Putamen (tissue), 1 donor: ENCODE measurements at places on chromosomes 4 and X.

- no peak for DNase-seq
These were observed 169.3 kb downstream of the PPARGC1A start for GRCh38 chr4:23720556-23720955.

DNA sequence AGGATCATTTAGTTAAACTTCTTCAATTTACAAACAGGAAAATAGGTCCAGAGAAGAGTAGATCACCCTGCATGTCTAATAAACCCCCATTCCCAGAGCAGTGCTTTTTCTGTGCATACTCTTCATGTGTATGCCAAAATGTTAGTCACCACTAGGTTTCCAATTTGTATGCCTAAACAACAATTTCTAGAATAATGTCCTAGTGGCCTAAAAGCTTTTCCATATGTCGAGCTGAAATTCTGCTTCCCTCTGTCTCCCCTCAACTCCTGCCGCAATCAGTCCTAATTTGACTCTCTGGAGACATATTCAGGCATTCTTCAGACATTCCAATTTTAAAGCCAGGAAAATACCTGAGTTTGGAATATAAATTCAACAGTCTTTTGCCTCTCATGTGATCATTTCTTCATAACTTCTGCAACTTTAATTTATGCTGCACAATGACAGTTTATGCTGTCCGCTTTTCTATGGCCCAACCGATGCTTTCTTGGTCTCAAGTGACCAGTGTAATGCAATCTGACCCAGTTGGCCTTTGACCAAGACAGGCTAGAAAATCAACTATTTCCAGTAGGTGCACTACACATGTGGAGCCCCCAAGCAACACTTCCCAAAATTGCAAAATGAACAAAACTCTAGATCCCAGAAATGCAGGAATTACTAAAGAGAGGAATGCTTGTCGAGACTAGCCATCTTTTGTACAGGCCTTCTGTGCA, 122.9 kb upstream of the FMR1 start:
- no peak for DNase-seq

- DNase-seq: no peak
These were observed 61.5 kb upstream of the FAM241A start for GRCh38 chr4:112083587-112084347.

DNA sequence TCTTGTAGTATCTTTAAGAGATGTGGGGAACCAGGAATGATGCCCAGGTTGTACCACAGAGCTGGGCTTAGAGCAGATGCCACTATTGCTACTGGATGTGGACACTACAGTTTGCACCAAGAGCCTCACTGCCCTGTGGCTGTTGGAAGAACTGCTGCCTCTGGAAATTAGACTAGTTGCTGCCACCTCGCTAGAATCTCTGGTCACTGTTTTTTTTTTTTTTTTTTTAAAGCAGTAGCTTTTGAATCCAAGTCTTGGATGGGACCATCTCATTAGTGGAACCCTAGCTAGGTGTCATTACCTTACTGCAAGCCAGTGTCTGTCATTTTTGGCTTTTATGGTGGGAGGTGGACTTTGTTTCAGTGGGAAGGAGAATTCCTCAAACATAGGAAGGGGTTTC, 105.5 kb downstream of the ARHGAP10 start:
- no peak for DNase-seq

GRCh38 chr4:17562157-17562556, 14.8 kb upstream of the LAP3 start:
- DNase-seq: no peak

DNA sequence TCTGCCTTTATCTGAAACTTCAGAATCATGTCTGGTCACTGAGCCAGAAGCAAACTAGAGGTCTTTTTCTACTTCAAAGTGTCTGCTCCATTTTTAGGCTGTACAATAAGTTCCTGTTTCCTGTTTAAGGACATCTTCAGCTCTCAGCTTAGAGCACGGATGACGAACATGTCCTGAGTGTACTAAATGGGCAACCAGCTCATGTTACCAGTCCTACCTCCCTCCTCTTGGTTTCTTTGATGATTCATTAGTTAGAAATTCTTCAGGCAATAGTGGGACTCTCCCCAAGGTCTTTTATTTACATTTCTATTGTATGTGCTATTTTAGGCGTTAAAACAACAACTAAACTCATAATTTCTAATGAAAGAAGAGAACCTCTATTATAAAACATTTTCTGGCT, 58.0 kb downstream of the ENPEP start:
- DNase-seq: no peak

DNA sequence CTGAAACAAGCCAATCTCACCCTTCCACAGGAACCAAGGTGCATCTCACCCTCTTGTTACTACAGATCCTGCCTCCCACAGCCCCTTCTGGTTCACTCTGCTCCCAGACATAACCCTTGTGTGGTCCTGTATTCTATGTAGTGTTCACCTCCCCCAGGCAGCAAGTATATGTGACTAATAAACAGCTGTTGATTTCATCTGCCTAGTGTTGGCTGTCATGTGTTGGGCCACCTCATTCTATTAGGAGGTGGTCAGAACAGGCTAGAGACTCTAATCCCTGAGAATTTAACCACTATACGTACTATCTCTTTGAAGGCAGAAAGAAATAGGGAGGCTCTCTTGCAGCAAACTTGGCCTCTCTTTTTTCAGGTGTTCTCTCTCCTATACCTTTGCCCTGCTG, 134.3 kb upstream of the RPL34 start:
- no peak for DNase-seq

DNA sequence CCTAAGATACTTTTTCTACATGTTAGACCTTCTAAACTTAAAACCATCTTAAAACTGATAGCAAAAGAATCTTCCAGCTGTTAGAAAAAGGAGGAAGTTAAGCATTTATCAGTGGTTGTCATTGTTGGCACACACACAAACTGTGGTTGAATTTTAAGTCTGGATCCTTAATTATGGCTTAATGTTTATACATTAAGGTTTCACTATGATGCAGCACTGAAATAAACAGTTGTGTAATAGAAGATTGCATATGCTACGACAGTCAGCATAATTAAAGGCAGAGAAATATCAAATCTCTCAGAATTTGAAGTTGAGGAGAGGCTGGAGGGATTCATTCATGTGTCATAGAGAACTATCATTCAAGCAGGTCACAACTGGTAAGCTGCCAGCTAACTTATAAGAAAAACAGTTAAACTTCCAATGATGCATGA, 32.3 kb downstream of the ADGRA3 start:
- DNase-seq: no peak

GRCh38 chrX:80808881-80809411, 731 bp downstream of the BRWD3 start:
- peak; percentile 14 for DNase-seq
